ENCODE measurements at places on chromosomes 16 and 17.

GRCh38 chr17:42623732-42624596, 14.5 kb downstream of the TUBG1 start:
- DNase-seq = no peak

- no peak for DNase-seq
Observed at GRCh38 chr16:59878479-59878878, 1144.4 kb upstream of the GOT2 start.

DNA sequence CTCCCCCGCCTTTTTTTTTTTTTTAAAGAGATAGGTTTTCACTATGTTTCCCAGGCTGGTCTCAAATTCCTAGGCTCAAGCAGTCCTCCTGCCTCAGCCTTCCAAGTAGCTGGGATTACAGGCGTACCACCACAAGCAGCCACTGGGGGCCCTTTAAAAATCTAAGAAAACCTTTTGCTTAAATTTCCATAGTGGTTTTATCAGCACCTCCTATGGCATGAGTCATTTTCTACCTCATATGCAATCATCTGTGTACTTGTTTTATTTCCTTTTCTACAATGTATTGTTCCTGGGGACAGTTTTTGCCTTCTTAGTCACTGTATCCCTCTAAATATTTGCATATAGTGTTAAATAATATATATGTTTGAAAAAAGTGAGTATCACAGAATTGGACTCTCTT, 29.2 kb downstream of the GNA13 start:
- peak; percentile 51 for DNase-seq

DNA sequence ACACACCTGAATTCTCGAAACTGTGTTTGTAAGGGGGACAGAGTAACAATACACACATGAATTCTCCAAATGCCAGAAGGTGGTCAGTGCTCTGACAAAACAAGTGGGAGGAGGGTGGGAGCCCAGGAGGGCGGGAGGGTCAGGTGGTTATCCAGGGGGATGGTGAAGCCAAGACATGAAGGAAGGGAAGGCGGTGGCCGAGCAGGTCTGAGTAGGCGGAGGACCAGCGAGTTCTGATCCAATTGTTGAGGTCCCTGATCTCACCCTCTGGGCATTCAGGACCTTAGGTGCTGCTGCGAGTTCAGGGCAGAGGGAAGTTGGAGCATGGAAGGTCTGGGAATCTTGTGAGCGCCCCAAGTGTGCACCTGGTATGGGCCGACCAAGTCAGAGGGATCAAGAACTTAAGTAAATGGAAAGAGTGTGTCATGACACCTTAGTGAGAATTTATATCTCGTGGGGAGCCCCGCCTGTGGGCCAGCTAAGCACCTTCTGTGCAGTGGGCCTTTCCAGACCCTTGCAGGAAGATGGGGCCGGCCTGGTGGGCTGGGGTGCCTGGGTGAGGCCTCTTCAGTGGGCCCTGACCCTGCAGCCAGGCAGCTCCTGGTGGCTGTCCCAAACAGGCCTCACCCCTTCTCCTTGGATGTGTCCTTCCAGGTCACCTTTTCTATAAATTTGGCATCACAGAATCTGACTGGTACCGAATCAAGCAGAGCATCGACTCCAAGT, 86.1 kb downstream of the NPIPB11 start:
- DNase-seq = no peak

GRCh38 chr17:48095611-48096010, 5.7 kb downstream of the CBX1 start:
- DNase-seq = no peak

GRCh38 chr16:72711823-72712222, 336.1 kb downstream of the ZFHX3 start:
- no peak for DNase-seq

- peak; percentile 100 for DNase-seq
Observed at GRCh38 chr16:15888072-15888976, at the start of gene CEP20. CEP20 (minus strand) TSS chr16:15888603; CDS start chr16:15888585, 18 bp downstream.

DNA sequence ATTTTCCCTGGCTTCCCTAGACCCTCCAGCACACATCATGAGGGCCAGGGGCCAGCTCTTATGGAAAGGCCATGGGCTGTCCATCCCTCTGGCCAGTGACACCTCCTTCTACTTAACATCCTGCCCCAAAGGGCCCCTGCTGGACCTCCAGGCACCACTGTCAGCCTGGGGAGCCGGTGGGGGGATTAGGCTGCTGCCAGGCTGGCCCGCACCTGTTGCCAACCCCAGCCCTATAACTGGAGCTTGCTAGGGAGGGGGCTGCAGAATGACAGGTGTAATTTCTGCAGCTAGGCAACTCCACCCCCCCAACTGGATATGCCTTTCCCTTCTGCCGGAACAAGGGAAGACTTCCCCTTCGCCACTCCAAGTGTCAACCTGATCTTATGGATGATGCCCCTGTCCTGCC, 12.5 kb downstream of the RARA start:
- DNase-seq = no peak

DNA sequence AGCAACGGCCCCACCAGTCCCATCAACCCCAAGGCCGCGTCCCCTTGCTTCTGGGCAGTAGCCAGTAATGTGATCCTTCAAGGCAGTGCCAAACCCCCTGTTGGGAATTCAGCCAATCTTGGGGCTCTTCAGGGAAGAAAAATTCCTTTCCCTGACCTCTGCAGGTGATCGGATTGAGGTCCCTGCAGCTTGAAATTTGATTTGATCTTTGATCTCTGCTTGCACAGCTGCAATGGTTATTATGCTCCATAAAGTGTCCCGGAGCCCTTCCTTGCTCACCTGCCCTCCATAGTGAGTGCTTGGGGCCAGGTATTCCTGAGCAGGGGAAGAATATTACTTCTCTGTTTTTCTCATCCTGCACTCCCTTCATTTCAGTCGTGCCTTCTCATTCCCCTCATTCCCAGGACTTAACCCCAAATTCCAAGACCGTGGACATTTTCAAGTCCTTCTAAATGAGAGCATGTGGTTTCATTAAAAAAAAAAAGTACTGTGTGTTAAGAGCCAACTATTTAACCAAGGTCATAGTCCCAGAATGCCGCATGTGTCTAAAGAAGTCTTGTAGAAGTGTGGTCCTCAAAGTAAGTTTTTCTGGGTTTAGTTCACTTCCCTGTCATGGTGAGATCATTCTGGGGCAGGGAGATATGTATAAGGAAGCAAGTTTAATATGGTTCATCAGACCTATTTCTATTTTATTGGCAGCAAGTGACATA, 56.3 kb downstream of the SOX9 start:
- DNase-seq = no peak

DNA sequence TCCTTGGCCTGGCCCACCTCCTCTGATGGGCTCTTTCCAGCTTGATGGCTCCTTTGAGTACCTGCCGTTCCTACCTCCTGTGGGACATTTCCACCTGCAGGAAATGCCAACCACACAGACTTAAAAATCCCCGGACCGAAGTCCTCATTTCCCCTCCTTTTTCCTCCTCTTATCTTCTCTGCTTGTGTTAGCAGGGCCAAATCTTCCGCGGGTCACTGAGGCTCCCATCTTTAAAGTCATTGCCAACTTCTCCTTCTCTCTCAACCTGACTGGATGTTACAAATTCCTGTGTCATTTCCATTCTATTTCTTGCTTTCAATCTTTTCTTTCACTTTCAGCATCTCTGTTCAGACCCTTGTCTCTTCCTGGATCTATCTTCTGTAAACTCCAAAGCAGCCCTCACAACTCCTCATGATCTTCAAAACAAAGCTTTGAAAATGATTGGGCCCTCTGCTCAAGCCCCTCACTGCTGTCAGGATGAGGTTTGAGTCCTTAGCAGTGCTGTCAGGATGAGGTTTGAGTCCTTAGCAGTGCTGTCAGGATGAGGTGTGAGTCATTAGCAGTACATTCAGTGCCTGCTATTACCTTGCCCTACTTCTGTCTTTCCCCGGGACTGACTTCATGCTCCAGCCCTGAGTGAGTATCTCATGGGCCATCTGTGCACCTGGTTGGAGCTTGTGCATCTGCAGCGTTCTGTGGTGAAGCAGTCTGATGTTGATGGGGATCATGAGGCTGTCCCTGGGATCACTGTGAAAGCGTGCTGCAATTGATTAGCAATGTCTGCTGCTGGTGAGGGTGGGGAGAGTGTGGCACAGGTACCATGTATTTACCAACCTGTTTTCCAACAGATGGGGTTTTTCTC, 100.1 kb downstream of the IRF8 start:
- DNase-seq = no peak

- no peak for DNase-seq
Observed at GRCh38 chr17:42028791-42029127, 8.9 kb downstream of the NKIRAS2 start.

DNA sequence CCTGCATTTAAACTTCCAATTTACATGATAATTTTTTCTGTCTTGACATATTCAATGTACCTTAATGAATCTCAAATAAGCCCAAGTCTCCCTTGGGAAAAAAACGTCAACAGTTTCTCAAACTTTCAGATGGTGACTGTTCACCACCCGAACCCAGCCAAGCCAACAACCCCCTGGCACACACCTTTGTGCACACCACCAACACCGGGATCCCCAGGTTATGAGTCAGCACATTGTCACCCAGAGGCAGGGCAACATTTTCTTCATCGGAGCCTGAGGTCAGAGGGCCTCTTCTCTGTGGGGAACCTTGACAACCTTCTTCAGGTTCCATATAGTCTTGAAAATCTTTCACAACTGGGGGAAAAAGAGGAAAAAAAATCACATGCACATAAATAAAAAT, 15.5 kb downstream of the DYNC1LI2 start:
- DNase-seq = no peak

Measured in stimulated activated CD4-positive, alpha-beta T cell treated with anti-CD3 and anti-CD28 coated beads, Interleukin-4, amount 100 ng/mL, for 1 hour (primary cell).